SK-N-SH treated with all-trans-retinoic acid at 6 μM for 48 hours (cell line): ENCODE measurements at places on chromosomes 3 and 15.

DNA sequence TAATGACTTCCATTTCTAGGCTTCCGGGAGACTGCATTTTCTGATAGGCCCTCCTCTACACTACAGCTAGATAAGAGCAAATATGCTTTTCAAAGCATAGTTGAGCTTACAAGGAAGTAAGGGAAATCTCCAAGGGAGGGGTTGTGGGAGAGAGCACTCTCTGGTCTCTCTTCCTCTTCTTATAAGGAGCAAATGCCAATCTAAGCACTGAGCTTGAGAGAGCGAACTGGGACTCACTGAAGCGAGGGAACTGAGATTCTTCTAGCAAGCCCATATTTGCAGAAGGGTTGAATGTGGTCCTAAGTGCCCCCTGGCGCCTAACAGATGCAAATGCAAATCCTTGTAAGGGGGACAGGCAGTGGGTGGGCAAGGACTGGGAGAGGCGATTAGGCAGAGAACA is 164.8 kb downstream of the ERC2 start:
- peak; percentile 89 for ATAC-seq

GRCh38 chr3:72139316-72139715 is 354.4 kb upstream of the PROK2 start:
- no peak for ATAC-seq

- peak; percentile 22; the same call in 1 of the 3 replicates for ATAC-seq
Measured at GRCh38 chr3:107644631-107645030, 121.9 kb downstream of the BBX start.

GRCh38 chr3:119664850-119665379 is 4.5 kb upstream of the POPDC2 start:
- ATAC-seq = peak; percentile 14

DNA sequence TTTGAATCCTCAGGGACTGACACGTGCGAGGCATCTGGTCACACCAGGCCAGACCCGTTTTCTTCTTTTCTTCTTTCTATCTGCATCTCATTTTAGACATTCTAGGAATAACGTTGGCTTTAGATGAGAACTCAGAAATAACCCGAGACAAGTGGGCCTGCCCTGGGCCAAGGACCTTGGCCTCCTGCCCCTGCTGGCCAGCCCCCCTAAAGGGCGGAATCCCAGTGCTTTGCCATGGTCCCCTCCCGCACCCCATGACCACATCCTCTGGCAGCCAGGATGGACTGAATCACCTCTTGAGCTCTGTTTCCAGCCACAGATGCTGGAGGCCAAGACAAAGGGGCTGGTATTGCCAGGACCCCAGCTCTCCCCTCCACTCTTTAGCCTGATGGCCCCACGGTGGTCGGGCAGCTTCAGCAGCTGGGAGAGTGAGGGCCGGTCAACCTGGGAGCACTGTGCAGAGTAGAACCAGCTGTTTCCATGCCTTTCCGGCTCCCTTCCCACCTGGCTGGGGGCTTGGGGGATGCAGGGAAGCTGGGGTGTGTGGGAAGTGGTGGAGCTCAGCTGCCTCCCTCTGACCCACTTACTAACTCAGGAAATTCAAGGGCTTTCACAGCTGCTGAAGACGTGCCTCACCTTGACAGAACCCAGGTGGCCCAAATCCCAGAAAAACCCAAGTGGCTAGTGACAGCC is 190.9 kb downstream of the FAM43A start:
- no peak for ATAC-seq

GRCh38 chr3:159913712-159914414 is 74.8 kb upstream of the IL12A start:
- no peak for ATAC-seq

- peak; percentile 3; the same call in 1 of the 3 replicates for ATAC-seq
Measured at GRCh38 chr15:77145370-77145769, 74.5 kb upstream of the TSPAN3 start.

DNA sequence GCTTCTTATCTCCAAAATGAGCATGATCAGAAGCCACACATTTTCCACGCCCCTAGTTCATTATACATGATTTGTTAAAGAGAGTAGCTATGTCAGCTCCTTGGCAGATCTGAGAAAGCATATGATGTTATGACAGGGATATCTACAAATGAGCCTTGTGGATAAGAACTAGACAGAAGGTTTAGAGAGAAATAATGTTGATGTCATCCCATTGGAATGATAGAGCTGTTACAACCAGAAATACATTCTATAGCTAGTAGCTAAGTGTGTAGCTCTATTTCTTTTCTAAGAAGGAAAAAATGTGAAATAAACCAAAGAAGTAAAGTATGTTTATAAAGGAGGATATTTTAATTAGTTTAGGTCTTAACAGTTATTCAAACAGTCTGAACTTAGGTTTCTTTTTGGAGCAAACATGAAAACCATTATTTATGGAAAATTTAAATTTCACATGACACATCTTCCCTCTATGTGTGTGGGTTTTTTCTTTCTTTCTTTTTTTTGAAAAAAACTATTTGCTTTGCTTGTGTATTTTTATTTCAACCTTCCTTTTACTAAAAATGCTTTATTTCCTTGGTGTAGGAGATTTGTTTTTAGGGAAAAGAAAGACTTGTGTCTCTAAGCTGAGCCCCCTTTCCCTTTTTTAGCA is 167.7 kb downstream of the GHSR start:
- ATAC-seq = peak; percentile 86

- peak; percentile 91 for ATAC-seq
Measured at GRCh38 chr3:64150623-64151207, 74.6 kb downstream of the PRICKLE2 start.
